ENCODE measurements at places on chromosomes 2 and 18. TPM values are rescaled to one million over a fixed set of nuclear protein-coding genes. Genes with fewer than 3 reads are reported as not detected.
A peak's percentile ranks its signal among the peaks of the same experiment; 100 is the strongest.

The AKAIN1 gene
- total RNA-seq = not detected

DNA sequence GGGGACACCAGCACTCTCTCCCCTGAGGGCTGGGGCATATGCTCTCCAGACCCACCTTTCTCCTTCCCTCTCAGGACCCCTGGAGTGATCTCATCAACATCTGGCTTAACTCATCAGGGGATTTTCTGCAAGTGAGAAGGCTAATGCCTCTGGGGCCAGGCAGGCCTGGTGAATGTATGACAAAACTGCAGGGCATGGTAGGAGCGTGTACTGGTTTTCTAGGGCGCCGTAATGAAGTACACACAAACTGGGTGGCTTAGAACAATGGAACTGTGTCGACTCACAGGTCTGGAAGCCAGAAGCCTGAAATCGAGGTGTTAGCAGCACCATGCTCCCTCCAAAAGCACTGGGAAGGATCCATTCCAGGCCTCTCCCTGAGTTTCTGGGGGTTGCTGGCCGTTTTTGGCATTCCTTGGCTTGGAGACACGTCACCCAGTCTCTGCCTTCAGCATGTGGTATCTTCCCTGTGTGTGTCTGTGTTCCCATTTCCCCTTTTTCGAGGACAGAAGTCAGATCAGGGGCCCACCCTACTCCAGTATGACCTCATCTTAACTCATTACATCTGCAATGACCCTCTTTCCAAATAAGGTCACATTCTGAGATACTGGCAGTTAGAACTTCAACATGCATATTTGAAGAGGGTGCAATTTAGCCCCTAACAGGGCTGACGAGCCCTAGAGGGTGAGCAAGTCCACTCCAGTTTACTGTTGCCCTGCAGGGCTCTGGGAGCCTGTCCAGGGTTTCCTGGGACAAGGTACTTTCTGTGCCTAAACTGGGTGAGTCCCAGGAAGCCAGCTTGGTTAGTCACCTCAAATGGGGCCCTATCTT lies 45.5 kb upstream of the CAB39 start:
- DNase-seq = no peak

DNA sequence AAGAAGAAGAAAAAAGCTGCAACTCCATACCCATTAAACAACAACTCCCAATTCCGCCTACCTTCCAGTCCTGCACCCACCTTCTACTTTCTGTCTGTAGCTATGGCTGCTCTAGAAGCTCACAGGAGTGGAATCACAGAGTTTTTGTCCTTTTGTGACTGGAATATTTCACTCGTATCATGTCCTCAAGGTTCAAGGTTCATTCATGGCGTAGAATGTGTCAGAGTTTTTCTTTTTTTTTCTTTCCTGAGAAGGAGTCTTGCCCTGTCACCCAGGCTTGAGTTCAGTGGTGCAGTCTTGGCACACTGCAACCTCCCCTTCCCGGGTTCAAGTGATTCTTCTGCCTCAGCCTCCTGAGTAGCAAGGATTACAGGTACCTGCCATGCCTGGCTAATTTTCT lies 97.4 kb upstream of the ODC1 start:
- no peak for DNase-seq

The IL18RAP gene
- total RNA-seq = 7.3 TPM

The CYP27C1 gene
- 0.24 TPM for total RNA-seq

The SNED1 gene
- 24.3 TPM for total RNA-seq

The GCFC2 gene
- 17.1 TPM for total RNA-seq

GRCh38 chr2:74474481-74474880 lies 2.0 kb upstream of the MRPL53 start:
- DNase-seq = no peak

- DNase-seq = no peak
These were observed 328.2 kb upstream of the CDH7 start for GRCh38 chr18:65422544-65423136.

DNA sequence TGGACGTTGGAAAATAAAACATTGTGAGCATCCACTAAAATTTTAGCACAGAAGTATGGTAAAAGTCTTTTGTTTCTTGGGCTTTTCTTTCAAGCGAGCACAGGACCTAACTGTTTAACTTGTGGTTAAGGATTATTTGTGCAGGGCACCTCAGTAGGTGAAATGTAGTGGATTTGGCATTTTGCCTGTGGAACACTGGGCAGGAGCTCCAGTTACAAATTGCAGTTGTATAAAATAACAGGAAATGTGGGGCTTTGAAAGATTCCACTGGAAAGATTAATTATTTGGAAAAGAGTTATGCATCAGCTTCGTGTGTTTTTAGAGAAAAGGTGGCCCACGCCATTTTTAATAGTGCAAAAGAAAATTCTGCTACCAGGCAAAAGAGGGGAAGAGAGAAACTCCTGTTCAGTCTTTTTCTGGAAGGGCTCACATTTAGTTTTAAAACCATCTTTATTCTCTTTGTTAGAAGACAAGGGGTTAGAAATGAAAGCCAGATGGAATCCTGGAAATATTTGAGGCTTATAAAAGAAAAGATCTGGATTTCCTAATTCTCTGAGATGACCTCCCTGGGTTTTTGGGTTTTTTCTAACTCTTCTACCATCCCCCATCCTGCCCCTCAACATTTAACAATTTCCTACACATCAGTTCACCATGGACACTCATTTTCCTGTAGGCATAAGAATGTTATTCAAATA lies 144.3 kb upstream of the SERTAD2 start:
- DNase-seq = no peak

- DNase-seq = no peak
These were observed 48.6 kb downstream of the FIGN start for GRCh38 chr2:163687217-163687616.

The MALL gene
- 17.0 TPM for total RNA-seq

The UBE2F gene
- 46.0 TPM for total RNA-seq

The CD207 gene
- not detected for total RNA-seq

The CXCR4 gene
- total RNA-seq = 37.5 TPM

DNA sequence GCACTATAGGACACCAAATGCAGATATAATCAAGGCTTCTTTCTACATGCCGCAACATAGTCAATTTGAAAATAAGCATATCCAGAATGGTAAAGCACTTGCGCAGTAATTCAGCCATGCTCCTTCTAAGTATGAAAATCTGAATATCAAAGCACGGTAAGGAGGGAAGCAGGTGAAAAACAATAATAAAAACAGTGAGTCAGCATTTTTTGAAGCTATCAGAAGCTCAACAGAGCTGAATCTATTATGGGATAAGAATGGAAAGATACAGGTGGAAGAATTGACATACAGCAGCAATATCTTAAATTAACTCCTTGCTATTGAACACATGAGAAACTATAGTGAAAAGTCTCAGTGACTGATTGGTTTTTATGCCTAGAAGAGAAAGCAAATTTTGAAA lies 266.3 kb downstream of the NRXN1 start:
- DNase-seq = no peak

The KCNK3 gene
- total RNA-seq = 4.8 TPM

- DNase-seq = no peak
These were observed 52.5 kb upstream of the CAVIN2 start for GRCh38 chr2:191899410-191899809.

- DNase-seq = no peak
These were observed 4.2 kb upstream of the GRB14 start for GRCh38 chr2:164625378-164625971.

DNA sequence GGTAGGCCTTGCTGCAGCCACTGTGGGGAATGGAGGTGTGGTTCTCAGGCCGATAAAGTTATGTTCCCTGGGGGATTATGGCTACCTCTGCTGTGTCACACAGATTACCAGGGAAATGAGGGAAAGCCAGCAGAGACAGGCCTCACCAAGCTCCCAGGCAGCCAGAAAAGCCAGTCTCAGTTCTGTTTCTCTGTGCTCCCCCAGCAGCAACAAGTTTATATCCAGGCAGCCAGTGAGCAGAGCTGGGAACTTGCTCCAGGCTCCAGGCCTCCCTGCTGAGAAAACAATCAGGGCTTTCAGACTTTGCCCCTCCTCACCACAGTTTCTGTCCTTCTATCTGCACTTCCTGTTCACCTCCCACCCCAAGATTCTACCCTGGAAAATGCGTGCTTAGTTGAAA lies 596.6 kb upstream of the GYPC start:
- DNase-seq = no peak

The CRYGD gene
- total RNA-seq = not detected

- no peak for DNase-seq
These were observed 18.9 kb downstream of the AAK1 start for GRCh38 chr2:69624611-69625010.

DNA sequence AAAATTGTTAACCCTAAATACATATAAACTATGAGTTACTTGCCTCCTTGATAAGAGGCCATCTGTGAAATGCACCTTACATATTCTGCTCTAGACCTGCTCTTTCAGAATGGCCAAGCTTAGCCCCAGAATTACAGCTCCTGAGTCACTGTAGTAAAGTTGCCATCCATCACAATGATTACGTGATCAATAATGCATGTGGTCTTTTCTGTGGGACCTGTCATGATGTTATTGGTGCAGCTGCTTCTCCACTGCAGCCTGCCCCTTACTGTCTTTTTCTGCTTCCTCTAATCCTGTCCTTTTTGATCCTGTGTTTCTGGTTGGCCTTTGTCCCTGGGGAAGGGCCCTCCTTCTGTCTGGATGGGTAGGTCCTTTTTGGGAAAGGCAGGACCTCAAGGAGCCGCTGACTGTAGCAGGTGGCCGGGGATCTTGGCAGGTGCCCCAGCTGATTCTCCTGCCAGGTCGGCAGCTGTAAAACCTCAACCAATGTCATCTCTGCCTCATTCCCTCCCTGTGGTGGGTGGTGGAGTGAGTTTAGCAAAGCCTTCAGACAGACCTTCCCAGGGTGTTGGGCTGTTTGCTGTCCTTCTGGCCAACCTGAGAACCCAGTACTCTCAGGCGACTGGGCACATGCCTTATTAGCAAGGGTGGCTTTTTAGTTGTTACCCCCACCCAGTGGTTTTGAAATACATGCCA lies 126.2 kb upstream of the EML6 start:
- no peak for DNase-seq

GRCh38 chr2:128435576-128436478 lies 117.2 kb upstream of the HS6ST1 start:
- no peak for DNase-seq

DNA sequence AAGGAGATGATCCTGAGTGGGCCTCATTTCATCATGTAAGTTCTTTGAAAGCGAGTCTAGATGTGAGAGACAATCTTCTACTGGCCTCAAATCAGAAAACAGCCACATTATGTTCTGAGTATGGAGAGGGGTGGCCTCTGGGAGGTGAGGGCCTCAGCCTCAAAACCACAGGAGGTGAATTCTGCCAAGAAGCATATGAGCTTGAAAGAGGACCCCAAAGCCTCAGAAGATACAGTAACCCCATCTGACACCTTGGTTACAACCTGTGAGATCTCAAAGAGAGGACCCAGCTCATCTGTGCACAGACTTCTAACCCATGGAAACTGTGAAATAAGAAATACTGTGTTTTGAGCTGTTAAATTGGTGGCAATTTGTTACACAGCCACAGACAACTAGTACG lies 200.1 kb downstream of the ARHGAP15 start:
- DNase-seq = no peak

The GALR1 gene
- not detected for total RNA-seq

- DNase-seq = peak; percentile 48
These were observed at the start of gene LRATD1 for GRCh38 chr2:14632133-14632936. Gene LRATD1 (plus strand): TSS chr2:14632717. CDS start chr2:14633980, 1,263 bp downstream.

The SPP2 gene
- total RNA-seq = not detected

- no peak for DNase-seq
These were observed 114.4 kb downstream of the SMAD7 start for GRCh38 chr18:48836231-48836805.

DNA sequence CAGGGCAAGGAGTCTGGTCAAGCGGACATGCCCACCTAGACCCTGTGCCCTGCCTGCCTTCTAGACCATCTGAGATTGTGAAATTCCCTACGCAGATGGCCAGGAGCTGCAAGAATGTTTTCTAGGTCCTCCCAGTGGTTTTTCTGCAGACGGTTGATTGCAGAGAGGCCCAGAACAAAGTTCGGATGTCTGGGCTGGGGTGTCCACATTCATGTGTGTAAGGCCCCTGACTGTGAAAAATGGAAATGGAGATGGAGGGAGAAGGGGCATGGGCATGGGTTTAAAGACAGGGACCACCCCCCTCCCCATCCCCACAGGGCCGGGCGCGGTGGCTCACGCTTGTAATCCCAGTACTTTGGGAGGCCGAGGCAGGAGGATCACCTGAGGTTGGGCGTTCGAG lies 11.8 kb downstream of the ARHGAP25 start:
- DNase-seq = no peak

DNA sequence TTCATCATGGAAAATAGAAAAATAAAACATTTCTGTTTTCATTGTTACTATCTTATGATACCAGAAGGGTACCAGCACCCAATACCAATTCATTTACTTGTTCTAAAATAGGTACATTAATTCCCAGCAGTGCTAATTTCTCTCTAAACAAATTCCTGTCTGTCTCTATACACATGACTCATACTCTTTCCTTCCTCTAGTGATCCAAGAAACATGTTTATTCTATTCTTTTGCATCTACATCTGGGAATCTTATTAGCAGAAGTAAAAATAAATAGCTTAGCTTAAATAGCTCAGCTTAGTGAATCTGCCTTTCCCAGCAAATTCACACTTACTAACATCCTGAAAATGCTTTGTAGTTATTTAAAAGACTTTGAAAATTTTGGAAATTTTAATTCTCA lies 84.5 kb upstream of the MAPRE2 start:
- DNase-seq = no peak

DNA sequence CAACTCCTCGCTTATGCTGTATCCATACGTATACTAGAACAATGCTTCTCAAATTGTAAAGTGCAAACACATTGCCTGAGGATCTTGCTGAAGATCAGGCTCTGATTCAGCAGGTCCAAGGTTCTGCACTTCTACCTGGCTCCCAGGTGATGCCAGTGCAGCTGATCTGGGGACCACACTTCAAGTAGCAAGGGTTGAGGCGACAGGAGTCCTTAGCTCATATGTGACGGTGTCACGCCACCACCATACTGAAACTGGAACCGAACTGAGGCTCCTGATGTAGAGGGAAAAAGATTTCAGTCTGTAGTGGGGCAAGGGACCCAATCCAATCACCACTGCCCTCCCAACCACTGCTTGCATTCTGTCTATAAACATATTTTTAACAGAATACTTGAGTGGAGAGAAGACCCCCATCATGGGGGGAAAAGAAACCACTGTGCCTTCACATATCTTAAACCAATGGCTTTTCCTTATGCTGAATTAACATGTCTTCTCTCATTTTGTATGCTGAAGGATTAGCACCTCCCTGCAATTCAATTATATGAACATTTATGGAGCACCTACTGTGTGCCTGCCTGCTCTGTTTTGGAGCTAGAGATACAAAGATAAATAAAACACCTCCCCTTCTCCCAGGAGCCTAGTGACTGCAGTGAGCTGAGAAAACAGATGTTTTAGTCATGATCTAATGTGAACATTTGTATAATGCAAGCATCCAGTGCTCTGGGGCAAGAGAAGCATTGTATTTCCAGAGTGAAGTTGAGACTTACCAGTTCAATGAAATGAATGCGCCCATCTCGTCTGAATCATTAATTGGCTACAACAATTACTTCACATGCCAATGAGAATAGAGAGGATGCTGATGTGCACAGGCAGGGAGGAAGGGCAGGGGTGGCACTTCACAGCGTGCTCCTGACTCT lies 6.6 kb upstream of the ASAP2 start:
- DNase-seq = no peak

GRCh38 chr2:120631724-120632123 lies 103.9 kb upstream of the GLI2 start:
- DNase-seq = no peak

The FEV gene
- total RNA-seq = not detected

GRCh38 chr2:12965540-12966269 lies 249.0 kb downstream of the TRIB2 start:
- no peak for DNase-seq

- DNase-seq = no peak
These were observed 15.5 kb downstream of the SLC9A2 start for GRCh38 chr2:102634831-102635241.
